ENCODE measurements at places on chromosomes 3 and 15. TPM values are rescaled to one million over a fixed set of nuclear protein-coding genes. Genes with fewer than 3 reads are reported as not detected.

Gene FHIT
- 0.50 TPM for total RNA-seq

Gene CD200R1
- not detected for total RNA-seq

Gene TMEM108
- 0.89 TPM for total RNA-seq

Gene RTP1
- not detected for total RNA-seq

Gene KBTBD12
- not detected for total RNA-seq

Gene B2M
- 1,041 TPM for total RNA-seq

Gene LRRC31
- not detected for total RNA-seq

Gene GCNT3
- not detected for total RNA-seq

Gene RBM5
- 58.2 TPM for total RNA-seq

Gene MITF
- total RNA-seq, result 4.6 TPM

Gene RTP3
- not detected for total RNA-seq

Gene TRAK1
- 17.8 TPM for total RNA-seq

Gene TMEM212
- not detected for total RNA-seq

Gene PLIN1
- 0.15 TPM for total RNA-seq

Gene MME
- total RNA-seq, result 154 TPM

Gene ELL3
- total RNA-seq, result 2.2 TPM

Gene ESYT3
- total RNA-seq, result 0.17 TPM

Gene FAM3D
- total RNA-seq, result not detected

Gene LIPH
- under 0.01 TPM for total RNA-seq

Gene EPHB1
- 1.5 TPM for total RNA-seq

Gene FES
- 20.0 TPM for total RNA-seq

Gene SLC2A2
- total RNA-seq, result not detected

Gene SRPRB
- total RNA-seq, result 38.2 TPM

Gene SOX2
- total RNA-seq, result not detected

Gene HRG
- total RNA-seq, result not detected

Gene ACKR2
- total RNA-seq, result under 0.01 TPM

Gene PLA2G4D
- total RNA-seq, result not detected
